Activated T-helper 17 cell treated with anti-CD3 and anti-CD28 coated beads, Interleukin-2, amount 50 U/mL, for 72 hours (primary cell): ENCODE measurements at places on chromosomes 7 and 10.

DNA sequence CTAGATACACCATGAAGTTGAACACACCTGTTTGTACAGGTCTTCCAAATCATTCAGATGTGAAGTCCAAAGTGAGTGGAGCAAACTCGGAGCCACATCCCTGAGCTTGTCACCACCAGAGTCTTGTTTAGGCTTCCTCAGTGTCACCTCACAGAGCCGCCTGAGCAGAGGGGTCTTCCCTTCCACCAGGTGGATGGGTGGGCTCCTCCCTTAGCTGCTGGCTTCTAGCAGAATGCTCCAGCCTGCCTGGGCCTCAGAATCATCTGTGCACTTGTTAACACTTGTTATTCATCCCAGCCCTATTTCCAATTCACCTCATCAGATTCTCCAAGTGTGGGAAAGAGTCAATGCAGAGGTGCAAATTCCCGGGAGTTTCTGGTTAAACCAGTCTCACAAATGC lies 32.5 kb downstream of the C10orf71 start:
- no peak for ATAC-seq
- peaks cover 3% of the 10 kb centered on the region for H3K27me3 ChIP-seq
- H3K4me3 ChIP-seq, result no peak overlapping the region
- H3K36me3 ChIP-seq, result no peaks in the 10 kb centered on the region
- no peak overlapping the region for H3K27ac ChIP-seq

GRCh38 chr10:92003258-92003657 lies 79.7 kb downstream of the BTAF1 start:
- peaks cover 96% of the 10 kb centered on the region for H3K36me3 ChIP-seq
- no peak for ATAC-seq
- H3K4me1 ChIP-seq, result no peaks in the 10 kb centered on the region
- no peak overlapping the region for H3K27ac ChIP-seq
- no peaks in the 10 kb centered on the region for H3K27me3 ChIP-seq
- no peak overlapping the region for H3K4me3 ChIP-seq

GRCh38 chr7:23239698-23240097 lies 6.9 kb upstream of the GPNMB start:
- no peaks in the 10 kb centered on the region for H3K4me1 ChIP-seq
- no peak overlapping the region for H3K4me3 ChIP-seq
- no peak overlapping the region for H3K27ac ChIP-seq
- no peaks in the 10 kb centered on the region for H3K36me3 ChIP-seq
- H3K27me3 ChIP-seq, result peaks cover 13% of the 10 kb centered on the region

DNA sequence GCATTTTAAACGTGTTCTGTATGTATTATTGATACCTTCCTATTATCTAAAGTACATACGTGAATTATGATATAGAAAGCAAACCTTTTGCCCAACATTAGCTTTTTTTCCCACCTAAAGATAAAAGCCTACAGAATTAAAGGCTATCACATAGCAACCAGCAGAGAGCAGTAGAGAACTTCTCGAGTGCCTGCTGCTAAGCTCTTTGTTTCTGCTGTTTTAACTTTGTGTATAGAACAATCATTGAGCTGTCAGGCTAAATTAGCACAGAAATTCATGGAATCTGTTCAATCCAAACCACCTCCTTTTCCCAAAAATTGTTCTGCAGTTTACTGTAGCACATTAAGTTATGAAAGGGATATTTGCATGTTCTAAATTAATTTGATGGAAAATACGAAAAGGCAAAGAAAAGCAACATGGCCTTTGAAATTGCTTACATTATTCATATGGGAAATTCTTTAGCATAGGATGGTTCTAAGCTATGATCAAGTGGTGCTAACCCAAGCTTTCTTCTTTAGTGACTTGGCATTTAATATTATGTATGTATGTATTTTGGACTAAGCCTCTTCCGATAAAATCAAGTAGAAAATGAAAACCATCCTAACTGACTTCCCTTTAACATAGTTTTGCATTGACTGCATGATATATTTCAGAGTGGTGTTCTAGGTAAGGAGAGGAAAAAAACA lies 1288.5 kb downstream of the GATA3 start:
- H3K27me3 ChIP-seq, result peaks cover 4% of the 10 kb centered on the region
- no peak overlapping the region for H3K4me3 ChIP-seq
- H3K4me1 ChIP-seq, result no peaks in the 10 kb centered on the region
- ATAC-seq, result no peak
- H3K27ac ChIP-seq, result no peak overlapping the region

DNA sequence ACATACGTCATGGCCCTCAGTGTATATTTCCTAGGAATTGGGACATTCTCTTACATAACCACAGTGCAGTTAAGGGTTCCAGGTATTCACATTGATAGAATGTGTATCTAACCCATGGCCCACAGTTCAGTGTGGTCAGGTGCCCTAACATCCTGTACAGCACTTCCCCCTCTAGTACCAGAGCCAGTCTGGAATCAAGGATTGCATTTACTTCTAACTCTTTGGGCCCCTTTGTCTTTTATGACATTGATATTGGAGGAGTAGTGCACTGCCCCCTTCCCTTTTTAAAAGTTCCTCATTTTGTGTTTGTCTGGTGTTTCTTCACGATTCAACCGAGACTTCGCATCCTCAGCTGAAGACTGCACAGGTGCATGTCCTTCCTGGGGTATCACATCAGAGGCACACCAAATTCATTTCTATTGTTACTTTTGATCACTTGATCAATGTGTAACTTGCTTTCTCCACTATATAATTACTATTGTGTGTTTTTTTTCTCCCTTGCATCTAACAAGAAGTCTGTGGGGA lies 22.4 kb upstream of the NPFFR1 start:
- H3K36me3 ChIP-seq, result no peaks in the 10 kb centered on the region
- no peak overlapping the region for H3K4me3 ChIP-seq
- no peak for ATAC-seq
- H3K27me3 ChIP-seq, result no peaks in the 10 kb centered on the region
- H3K27ac ChIP-seq, result no peak overlapping the region
- no peaks in the 10 kb centered on the region for H3K4me1 ChIP-seq

- peaks cover 10% of the 10 kb centered on the region for H3K4me1 ChIP-seq
- ATAC-seq, result no peak
- H3K4me3 ChIP-seq, result no peak overlapping the region
- peaks cover 9% of the 10 kb centered on the region for H3K27me3 ChIP-seq
These were observed 8.0 kb upstream of the CHST15 start for GRCh38 chr10:124101351-124101750.

GRCh38 chr7:121160150-121161008 lies 168.4 kb upstream of the WNT16 start:
- H3K4me1 ChIP-seq, result no peaks in the 10 kb centered on the region
- H3K27ac ChIP-seq, result no peak overlapping the region
- H3K36me3 ChIP-seq, result no peaks in the 10 kb centered on the region
- H3K4me3 ChIP-seq, result no peak overlapping the region
- H3K27me3 ChIP-seq, result peaks cover 3% of the 10 kb centered on the region
- no peak for ATAC-seq

DNA sequence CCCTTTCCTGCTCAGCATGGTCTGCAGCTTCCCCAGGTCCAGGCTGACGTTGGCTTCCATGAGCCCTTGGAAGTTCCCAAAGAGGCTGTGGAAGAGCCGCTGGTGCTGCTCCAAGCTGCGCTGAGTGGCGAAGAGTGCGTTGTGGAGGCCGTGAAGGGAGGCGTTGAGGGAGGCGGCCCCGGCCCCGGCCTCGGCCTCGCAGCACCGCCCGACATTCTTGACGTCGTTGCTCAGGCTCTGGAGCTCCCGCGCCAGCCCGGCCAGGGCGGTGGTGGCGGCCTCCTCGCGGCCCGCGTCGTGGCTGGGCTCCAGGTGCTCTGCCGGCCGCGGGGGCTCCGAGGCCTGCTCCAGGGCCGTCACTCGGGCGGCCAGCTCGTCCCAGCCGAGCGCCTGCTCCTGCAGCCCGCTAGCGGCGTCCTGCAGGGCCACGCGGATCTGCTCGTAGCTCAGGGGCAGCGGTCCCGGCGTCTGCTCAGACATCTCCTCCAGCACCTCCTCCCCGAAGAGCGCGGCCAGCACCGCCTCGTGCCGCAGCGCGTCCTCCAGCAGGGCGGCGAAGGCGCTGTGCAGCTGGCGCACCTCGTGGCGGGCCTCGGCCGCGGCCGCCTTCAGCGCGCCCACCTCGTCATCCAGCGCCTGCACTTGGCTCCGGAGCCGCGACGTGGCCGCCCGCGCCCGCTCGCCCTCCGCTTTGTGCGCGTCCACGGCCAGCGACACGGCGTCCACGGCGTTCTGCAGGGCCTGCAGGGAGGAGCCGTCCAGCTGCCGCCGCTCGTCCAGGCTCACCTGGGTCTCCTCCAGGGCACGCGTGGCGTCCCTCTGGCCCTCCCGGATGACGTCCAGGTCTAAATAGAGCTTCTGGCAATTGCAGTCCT lies 14.7 kb downstream of the MMRN2 start:
- H3K4me3 ChIP-seq, result no peak overlapping the region
- H3K27ac ChIP-seq, result no peak overlapping the region
- peaks cover 5% of the 10 kb centered on the region for H3K4me1 ChIP-seq
- no peak for ATAC-seq

- H3K27me3 ChIP-seq, result peaks cover 3% of the 10 kb centered on the region
- ATAC-seq, result no peak
- H3K4me3 ChIP-seq, result no peak overlapping the region
These were observed 158.0 kb downstream of the KCNMA1 start for GRCh38 chr10:77479586-77479985.

- H3K4me3 ChIP-seq, result no peak overlapping the region
- no peaks in the 10 kb centered on the region for H3K36me3 ChIP-seq
- no peaks in the 10 kb centered on the region for H3K4me1 ChIP-seq
- ATAC-seq, result no peak
- H3K27ac ChIP-seq, result no peak overlapping the region
- H3K27me3 ChIP-seq, result peaks cover 4% of the 10 kb centered on the region
These were observed 163.4 kb downstream of the RAPGEF5 start for GRCh38 chr7:22193450-22193983.
